ENCODE measurements at places on chromosomes 7 and 10. TPM values are rescaled to one million over a fixed set of nuclear protein-coding genes. Genes with fewer than 3 reads are reported as not detected.

DNA sequence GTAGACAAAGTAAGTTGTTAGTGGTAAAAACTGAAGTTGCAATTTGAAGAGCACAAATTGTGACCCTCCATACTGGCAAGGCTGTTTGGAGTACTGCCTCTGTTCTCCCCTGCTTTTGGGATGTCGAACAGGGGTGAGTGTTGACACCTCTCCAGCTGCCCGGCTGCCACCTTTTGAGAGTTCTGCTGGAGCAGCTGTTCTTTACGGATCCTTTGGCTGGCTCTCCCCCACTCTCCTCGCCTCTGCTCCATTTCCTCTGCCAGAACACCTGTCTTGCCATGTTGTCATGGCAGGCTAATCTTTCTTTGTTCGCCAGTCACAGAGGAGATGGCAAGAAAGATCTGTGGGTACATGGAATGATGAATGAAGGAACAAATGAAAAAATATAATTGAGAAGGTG lies 34.9 kb downstream of the INSYN2A start:
- no peak for DNase-seq

DNA sequence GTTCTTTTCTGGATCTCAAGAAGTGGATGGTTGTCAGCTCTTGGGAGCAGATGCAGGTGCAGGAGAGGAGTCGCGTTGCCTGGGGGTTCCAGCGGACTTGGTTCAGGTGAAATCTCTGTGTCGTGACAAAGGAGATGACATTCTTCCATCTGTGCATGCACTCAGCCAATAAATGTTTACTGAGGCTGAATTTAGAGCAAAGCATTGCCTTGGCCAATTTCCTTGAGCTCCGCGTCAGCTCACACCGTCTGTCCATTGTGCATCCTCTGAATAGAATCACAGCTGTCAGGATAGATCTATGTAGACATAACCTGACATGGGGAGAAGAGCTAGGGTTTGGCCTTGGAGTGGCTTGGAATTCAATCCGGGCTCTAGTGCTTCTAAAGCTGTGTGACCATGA lies 343.7 kb downstream of the GLRX3 start:
- DNase-seq, result no peak

DNA sequence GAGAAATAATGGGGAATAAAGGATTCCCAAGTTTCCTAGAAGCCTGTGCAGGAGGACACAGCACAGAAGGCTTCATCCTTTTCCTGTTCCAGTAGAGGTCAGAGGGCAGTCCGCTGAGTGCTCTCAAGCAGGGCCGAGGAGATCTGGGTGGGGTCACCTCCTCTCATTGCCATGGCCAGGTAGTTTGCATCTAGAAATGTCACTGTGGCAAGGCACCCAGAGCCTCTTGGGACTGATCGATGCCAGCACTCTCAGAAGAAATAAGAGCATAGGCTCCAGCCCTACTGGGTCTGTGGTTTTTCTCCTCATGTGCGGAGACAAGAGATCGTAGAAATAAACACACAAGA lies 7.9 kb downstream of the NUB1 start:
- no peak for DNase-seq

GRCh38 chr7:22296916-22297315 lies 60.0 kb downstream of the RAPGEF5 start:
- no peak for DNase-seq

DNA sequence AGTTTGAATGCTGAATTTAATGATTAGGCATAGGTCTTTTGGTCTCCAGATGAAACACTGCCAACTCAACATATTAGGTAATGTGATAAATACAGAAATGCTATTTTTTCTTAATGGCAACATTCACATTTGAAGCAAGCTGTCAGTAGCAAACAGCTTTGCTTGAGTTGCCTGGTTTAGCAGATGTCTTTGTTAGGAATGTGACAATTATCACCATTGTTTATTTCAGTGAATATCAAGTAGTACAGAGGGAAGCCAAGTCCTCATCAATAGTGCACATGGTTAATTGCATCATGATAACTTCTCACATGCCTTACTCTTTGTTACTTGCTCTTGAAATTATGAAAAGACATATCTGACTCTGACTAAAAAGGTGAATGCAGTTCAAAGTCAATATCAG lies 23.7 kb upstream of the SEPTIN7 start:
- DNase-seq, result no peak

DNA sequence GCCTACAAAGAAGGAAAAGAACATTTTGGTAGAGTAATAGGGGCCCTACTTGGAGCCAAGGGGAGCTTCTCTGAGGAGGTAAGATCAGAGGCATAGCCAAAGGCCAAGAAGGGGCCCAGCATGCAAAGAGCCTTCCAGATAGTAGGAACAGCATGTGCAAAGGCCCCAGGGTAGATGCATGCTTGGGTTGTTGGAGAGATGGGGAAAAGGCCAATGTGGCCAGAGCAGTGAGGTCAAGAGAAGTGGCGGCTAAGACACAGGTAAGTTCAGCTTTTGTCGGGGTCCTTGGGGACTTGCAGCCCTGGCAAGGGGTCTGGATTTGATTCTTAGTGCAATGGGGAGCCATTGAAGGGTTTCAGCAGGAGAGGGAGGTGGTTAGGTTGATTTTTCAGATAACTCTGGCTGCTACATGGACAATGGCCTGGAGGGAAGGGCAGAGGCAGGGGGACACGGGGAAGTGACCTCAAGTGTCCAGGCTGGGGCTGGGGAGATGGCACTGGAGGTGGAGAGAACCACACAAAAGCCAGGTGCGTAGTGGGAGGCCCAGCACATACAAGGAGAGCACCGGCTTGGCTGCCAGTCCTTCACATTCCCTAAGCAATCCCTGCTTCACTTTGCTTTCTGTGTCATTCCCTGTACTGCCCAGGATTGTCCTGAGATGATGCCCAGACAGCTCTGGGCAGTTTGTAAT lies 16.5 kb downstream of the GRID1 start:
- no peak for DNase-seq

- no peak for DNase-seq
These were observed 70.9 kb upstream of the AMPH start for GRCh38 chr7:38702002-38702535.

- DNase-seq, result peak; percentile 29
These were observed 84.6 kb upstream of the PDE1C start for GRCh38 chr7:32154797-32155196.

DNA sequence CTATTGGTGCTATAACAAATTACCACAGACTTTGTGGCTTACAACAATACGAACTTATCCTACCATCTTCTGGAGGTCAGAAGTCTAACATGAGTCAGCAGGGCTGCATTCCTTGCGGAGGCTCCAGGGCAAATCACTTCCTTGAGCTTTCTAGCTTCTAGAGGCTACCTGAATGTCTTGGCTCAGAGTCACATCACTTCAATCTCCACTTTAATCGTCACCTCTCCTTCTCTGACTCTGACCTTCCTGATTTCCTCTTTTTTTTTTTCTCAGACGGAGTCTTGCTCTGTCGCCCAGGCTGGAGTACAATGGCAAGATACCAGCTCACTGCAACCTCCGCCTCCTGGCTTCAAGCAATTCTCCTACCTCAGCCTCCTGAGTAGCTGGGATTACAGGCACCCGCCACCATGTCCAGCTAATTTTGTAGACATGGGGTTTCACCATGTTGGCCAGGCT lies 44.6 kb upstream of the ANAPC16 start:
- peak; percentile 82 for DNase-seq

DNA sequence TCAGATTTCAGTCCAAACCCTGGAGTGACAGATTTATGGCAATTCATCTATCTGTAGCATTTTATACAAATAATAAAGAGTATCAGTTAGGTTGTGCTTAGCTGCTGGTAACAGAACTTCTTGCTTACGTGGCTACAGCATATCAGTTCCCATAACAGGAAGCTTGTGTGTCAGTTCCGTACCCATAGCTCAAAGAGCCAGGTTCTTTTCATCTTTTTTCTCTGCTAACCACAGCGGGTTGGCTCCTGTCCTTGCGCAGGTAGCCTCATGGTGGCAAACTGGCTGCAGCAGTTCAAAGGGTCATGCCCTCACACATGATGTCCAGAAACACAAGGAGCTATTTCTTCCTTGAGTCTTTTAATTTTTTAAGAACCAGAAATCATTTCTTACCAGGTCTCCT lies 1041.8 kb downstream of the GATA3 start:
- DNase-seq, result no peak

- no peak for DNase-seq
These were observed 45.9 kb upstream of the BET1 start for GRCh38 chr7:94050046-94050445.

DNA sequence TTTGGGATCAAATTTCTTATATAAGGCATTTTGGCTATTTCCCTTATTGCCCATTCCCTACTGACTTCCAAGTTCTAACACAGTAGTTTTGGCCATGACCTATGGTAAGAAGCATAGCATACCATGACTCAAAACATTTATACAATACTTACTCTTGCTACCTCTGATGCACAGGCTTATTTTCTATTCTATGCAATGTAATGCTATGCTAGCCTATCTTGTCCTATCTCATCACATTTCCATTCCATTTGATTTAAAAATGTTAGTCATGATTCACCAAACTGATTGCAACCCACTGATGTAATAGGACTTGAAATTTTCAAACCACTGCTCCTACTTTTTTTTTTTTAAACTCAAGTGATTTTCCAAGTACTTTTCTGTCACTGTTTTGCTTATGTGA lies 658.5 kb downstream of the TYW1 start:
- DNase-seq, result no peak

DNA sequence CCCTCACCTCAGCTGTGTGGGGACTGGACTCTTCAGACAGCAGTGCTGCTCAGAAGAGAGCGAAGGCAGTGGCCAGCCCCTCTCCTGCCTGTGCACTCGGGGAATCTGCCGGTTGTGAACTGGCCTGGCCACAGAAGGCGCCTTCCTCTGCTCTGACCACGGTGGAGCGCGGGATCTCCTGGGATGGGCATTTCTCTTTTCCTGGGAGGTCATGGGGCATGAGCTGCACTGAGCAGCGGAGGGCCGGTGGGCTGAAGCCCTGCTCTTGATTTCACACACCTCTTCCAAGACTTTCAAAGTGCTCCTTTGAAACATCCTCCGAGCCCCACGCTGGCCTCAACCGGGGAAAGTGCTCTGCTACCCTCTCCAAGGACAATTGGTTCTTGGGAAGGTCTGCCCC lies 125.6 kb upstream of the FAM20C start:
- DNase-seq, result no peak

- no peak for DNase-seq
These were observed 328.6 kb upstream of the COBL start for GRCh38 chr7:51645255-51645654.

DNA sequence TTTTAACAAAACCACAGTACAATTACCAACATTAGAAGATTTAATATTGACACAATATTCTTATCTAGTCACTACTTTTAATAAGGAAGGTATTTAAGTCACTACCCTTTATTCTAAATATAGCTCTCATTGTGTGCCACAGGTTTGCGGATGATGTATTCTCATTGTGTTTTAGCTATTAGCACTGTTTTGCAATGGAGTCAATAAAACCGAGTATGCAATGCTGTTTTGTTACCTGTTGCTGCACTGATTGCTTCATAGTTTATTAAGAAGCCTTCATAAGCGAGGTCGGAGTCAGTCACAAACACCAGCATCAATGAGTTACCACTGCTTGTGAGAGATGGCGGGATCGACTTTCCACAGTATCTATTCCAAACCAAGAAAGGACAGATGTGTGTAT lies 64.3 kb downstream of the CUBN start:
- DNase-seq, result no peak

DNA sequence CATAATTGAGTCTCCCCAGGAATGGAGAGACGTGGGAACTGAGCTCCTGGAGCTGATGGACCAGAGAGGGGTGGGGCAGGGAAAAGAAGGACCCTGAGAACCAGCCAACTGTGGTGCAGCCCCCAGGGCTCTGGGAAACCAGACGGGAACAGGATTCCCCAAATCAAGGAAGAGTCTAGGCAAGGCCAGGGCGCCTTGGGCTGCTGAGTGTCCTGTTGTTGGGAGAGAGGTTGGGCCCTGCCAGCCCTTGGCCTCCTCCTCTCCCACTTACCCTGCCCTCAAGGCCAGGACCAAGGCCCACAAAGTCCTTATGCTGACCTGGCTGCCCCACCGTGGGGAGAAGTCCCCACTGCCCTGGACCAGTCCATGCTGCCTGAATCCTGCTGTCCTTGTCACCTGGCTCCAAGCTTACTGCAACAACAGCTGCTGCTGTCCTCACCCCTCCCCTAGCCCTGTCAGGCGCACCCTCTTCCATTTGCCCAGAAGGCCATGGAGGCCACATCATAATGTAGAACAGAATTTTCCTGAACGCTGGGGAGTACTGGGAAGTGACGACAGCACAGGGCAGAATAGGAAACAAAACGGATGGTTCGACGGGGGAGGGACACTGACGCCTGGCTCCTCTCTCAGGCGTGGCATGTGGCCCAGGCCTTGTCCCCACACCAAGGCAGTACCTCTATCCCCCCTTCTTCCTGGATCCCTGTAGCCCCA lies 132.9 kb upstream of the ZMIZ1 start:
- no peak for DNase-seq

Gene TLX1
- total RNA-seq, result 0.60 TPM

Gene TMEM196
- not detected for total RNA-seq

Gene NPFFR1
- total RNA-seq, result not detected

Gene PNLIPRP1
- total RNA-seq, result not detected

Gene SMKR1
- 0.63 TPM for total RNA-seq

Gene ARPC1B
- 888 TPM for total RNA-seq
